Adrenal gland (tissue), 19 donors: ENCODE measurements at places on chromosomes 6 and 20.
A peak's percentile ranks its signal among the peaks of the same experiment; 100 is the strongest.

- no peak overlapping the region for H3K4me3 ChIP-seq
- peak overlapping the region; percentile 78 for H3K27ac ChIP-seq
- no peaks in the 10 kb centered on the region for H3K36me3 ChIP-seq
- H3K27me3 ChIP-seq = no peaks in the 10 kb centered on the region
- DNase-seq = peak; percentile 90
Observed at GRCh38 chr6:26045065-26045927, 41.9 kb upstream of the HFE start.

GRCh38 chr6:111710439-111710838, 104.8 kb upstream of the TRAF3IP2 start:
- no peak for DNase-seq
- H3K4me3 ChIP-seq = peak overlapping the region; percentile 25
- H3K27me3 ChIP-seq = no peaks in the 10 kb centered on the region

GRCh38 chr6:119348096-119348747, 1.3 kb downstream of the MAN1A1 start:
- peak; percentile 44 for DNase-seq
- H3K4me1 ChIP-seq = peaks cover 53% of the 10 kb centered on the region
- H3K27me3 ChIP-seq = no peaks in the 10 kb centered on the region
- H3K36me3 ChIP-seq = no peaks in the 10 kb centered on the region

DNA sequence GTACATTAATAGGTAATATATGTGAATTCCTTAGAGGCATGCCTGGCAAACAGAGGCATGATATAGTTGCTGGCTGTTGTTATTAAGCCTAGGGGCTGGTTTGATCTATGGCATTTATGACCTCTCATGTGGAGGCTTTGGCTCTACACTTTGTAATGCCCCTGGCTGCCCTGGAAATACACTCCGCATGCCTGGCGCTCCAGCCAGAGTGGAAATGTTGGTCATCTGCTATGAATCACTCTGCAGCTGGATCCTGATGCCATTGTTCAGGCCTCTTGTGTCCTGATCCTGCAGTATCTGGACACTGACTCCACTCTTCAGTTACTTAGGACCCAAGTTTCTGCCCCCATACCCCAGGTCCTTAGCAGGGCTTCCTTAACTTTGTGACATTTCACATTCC, 200.5 kb upstream of the PCSK2 start:
- DNase-seq = no peak
- H3K36me3 ChIP-seq = no peaks in the 10 kb centered on the region
- no peak overlapping the region for H3K4me3 ChIP-seq
- no peak overlapping the region for H3K27ac ChIP-seq
- H3K27me3 ChIP-seq = no peaks in the 10 kb centered on the region
- no peaks in the 10 kb centered on the region for H3K4me1 ChIP-seq

- peak; percentile 86 for DNase-seq
- H3K36me3 ChIP-seq = no peaks in the 10 kb centered on the region
Observed at GRCh38 chr20:57698116-57698866, 11.5 kb downstream of the PMEPA1 start.

DNA sequence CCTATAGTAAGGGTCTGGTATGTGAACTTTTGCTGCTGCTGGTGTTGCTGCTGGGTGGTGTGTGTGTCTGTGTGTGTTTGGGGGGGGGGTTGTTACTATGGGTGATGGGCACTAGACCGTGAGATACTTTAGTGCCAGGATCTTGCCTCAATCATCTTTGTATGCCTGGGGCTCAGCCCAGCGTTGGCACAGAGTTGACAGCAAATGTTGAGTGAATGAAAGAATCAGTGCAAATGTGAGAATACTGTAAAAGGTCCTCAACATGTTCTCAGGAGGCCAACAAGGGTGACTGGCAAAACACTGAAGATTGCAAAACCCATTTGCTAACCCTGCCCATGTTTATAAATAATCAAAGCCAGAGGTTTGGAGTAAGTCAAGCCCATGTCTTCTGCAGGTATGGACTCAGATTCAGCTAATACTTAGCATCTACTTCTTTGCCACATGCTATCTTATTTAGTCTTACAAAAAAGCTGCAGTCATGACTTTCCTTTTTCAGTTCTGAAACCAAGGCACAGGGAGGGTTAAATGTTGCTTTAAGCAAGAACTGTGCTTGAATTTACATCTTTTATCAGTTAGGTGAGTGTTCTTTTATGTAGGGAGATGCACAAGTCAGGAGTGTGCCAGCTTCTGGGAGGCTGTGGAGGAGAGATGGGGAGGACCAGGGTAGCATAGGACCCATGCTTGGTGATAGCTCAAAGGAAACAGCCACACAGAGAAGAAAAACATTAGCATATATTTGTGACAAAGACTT, 125.3 kb upstream of the SPACA1 start:
- no peaks in the 10 kb centered on the region for H3K36me3 ChIP-seq
- H3K4me1 ChIP-seq = no peaks in the 10 kb centered on the region
- no peaks in the 10 kb centered on the region for H3K27me3 ChIP-seq
- DNase-seq = no peak
- H3K4me3 ChIP-seq = no peak overlapping the region

DNA sequence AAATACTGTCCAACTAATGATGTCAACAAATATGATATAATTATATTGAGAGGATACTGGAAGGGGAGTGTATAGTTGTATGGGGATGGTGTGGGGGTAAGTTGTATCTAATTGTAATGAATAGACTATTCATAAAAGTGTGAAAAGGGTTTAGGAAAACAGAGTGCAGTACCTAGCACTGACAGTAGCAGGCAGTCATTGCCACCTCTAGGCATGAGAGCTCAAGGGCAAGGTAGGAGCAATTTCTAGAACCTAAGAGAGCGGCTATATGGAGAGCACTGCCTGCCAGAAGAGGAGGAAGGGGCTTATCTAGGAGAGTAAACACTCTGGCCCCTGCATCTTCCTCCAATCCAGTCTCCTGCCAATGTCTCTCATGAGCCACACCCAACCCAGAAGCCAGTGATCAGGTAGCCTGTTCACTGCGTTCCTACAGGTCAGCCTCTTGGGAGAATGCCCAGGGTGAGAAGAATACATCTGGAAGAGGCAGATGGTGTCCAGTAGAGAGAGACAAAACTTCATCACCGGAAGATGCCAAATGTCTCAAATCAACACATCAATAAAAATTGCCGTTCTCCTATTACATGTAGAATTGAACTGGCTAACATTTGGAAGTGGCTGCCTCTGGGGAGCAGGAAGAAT, 200.0 kb downstream of the LY86 start:
- no peak overlapping the region for H3K27ac ChIP-seq
- no peak for DNase-seq
- no peak overlapping the region for H3K4me3 ChIP-seq
- H3K4me1 ChIP-seq = peaks cover 21% of the 10 kb centered on the region
- H3K36me3 ChIP-seq = no peaks in the 10 kb centered on the region

DNA sequence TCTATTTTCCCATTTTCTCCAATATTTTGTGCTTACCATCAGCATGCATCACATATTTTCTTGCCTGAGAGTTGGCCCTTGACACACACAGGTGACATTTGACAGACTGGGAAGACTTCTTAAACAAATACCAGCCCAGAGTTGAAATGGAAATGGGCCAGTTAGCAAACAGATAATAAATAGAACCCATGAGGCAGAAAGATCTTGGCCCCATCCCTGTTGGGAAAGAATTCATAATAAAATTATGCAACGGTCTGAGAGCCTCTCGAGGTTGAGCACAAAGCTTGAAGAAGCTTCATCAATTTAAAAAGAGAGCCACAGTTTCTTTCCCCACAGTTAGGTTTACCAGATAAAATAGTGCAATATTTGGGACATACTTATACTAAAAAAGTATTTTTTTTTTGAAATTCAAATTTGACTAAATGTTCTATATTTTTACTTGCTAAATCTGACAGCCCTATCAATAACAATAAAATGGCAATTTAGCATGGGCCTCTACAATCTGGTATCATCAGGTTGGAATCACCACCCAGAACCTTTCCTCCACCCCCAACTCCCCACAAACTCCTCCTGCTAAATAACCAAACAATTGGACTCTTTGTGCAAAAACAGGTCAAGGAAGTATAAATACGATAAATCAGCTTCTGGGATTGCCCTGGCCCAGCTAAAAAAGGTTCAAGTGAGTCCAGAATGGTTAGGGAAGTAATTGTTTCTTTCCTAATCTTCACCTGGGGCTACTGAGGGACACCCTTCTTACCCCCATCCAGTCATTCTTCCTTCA, 129.8 kb downstream of the CD164 start:
- H3K4me3 ChIP-seq = no peak overlapping the region
- no peaks in the 10 kb centered on the region for H3K4me1 ChIP-seq

GRCh38 chr6:149938571-149939355, 3.1 kb upstream of the ULBP2 start:
- peaks cover 7% of the 10 kb centered on the region for H3K4me1 ChIP-seq
- DNase-seq = no peak
- H3K27me3 ChIP-seq = peaks cover 63% of the 10 kb centered on the region
- H3K4me3 ChIP-seq = no peak overlapping the region

DNA sequence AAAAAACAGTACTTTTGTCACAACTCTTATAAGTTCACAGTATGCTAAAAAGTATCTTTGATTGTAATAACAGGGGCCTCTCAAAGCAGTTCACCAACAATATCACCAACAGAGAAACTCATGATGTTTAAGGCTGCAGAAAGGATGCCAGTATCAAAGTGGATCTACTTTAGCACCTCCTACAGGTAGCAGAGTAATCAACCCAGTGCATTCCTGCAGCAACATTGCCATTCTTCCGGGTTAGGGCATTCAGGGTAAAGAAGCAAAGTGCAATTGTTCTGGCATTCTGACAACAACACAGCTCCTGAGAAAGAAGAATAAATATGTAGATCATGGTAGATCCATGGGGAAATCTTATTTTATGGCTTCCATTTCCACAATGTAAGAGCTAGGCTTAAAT, 7.6 kb upstream of the SLC17A4 start:
- no peak overlapping the region for H3K4me3 ChIP-seq
- H3K27ac ChIP-seq = no peak overlapping the region
- no peaks in the 10 kb centered on the region for H3K36me3 ChIP-seq
- H3K4me1 ChIP-seq = no peaks in the 10 kb centered on the region
- no peaks in the 10 kb centered on the region for H3K27me3 ChIP-seq

DNA sequence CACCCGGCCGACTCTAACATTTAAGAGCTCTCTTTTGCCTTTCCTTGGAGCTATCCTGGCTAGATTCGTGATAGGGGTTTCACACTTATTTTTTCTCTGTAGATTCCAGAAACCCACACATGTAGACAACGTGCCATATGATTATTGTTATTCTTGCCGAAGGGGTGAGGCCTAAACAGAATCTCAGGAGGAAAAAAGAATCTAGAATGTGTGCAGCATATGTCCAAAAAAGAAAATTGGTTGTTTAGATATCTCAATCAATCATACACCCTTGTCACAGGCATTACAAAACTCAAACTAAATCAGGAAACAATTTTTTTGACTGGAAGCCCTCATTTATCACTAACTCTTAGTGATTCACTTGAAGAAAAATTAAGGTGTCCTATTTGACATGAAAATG, 66.9 kb upstream of the TGM3 start:
- DNase-seq = no peak
- no peaks in the 10 kb centered on the region for H3K27me3 ChIP-seq
- no peak overlapping the region for H3K4me3 ChIP-seq
- no peak overlapping the region for H3K27ac ChIP-seq
- H3K36me3 ChIP-seq = no peaks in the 10 kb centered on the region

- no peak overlapping the region for H3K4me3 ChIP-seq
- no peaks in the 10 kb centered on the region for H3K36me3 ChIP-seq
- H3K27me3 ChIP-seq = no peaks in the 10 kb centered on the region
- no peaks in the 10 kb centered on the region for H3K4me1 ChIP-seq
Observed at GRCh38 chr6:76982476-76983199, 480.7 kb downstream of the HTR1B start.
